ENCODE measurements at places on chromosomes 5 and 9.
A peak's percentile ranks its signal among the peaks of the same experiment; 100 is the strongest.

DNA sequence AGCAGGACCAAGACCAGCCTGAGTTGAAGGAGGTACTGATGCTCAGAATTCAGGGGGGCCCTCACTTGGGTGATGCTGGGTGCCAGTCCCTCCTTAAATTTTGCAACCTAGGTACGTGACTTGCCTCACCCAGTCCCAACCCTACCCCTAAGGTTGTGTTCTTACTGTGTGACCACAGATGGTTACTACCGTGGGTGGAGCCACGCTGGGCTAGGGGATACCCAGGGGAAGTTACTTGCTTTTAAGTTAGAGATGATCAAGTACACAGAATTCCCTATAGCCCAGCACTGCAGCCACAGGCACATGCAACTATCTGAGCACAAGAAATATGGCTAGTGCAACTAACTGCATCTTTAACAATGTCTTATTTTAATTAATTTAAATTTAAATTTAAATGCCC is 32.9 kb downstream of the NXNL2 start:
- no peak for DNase-seq

GRCh38 chr5:112355058-112355685 is 63.9 kb downstream of the EPB41L4A start:
- no peak for DNase-seq

- DNase-seq = no peak
Measured at GRCh38 chr5:44691802-44692201, 116.9 kb upstream of the MRPS30 start.

DNA sequence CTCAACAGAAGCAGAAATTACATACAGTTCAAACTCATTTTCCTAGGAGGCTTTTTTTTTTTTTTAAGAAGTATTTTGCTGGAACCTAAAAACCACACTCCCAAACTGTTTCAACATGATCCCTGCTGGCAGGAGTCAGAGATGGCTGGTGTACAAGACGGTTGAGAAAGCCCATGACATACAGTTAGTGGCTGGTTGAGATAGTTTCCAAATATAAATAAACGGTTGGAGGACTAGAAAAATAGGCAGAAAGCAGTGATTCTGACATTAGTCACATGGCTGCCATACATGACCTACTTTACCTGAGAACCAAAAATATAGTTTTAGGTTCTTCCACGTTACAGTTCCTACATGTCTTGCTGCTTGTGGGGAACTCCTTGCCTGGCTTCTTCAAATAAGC is 31.7 kb upstream of the BASP1 start:
- DNase-seq = peak; percentile 29

DNA sequence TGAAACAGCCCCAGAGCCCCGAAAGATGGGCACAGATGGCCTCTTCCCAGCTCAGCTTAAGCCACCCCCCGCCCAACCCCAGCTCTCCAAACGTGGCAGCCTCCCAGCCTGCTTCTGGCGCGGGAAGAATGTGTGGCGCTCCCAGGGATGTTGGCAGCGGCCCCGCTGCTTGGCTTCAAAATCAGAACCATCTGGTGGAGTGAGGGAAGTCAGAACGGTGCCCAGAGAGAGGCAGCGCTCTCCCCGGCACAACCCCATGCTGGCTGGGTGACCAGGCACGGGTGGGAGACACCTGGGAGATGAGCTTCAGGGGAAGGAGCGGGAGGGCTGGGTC is 72.7 kb upstream of the ORM1 start:
- peak; percentile 88 for DNase-seq

- DNase-seq = no peak
Measured at GRCh38 chr9:109463924-109464625, 34.0 kb downstream of the PTPN3 start.

DNA sequence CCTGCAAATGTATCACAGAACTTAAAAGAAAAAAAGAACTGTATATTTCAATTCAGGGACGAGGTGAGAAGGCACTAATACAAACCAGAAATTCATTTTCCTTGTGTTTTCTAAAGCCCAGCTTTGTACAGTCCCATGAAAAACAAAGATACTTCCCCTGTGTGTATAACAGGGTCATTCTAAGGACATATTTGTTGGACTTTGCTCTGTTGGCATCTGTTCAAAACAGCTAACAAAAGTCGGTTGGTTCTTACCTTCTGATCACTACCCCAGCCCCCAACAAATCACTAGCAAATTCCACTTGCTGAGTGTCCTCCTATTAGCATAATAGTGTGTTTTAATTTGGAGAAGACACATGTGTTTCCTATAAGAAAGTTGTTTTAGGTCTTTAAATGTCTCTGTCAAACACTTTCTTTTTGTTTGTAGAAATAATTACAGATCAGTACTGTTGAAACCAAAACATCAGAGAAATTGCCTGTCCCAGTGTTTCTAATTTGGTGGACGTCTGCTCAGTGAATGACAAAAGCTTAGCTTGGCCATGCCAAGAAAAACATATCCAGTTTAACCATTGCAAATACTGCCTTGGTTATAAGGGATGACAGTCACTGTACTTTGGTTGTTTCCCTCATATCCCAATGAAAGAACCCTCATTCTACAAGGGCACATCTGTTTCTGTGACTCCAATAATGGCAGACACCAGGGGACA is 480.5 kb downstream of the EBF1 start:
- DNase-seq = no peak

- no peak for DNase-seq
Measured at GRCh38 chr5:73698011-73698410, 72.0 kb downstream of the ARHGEF28 start.

DNA sequence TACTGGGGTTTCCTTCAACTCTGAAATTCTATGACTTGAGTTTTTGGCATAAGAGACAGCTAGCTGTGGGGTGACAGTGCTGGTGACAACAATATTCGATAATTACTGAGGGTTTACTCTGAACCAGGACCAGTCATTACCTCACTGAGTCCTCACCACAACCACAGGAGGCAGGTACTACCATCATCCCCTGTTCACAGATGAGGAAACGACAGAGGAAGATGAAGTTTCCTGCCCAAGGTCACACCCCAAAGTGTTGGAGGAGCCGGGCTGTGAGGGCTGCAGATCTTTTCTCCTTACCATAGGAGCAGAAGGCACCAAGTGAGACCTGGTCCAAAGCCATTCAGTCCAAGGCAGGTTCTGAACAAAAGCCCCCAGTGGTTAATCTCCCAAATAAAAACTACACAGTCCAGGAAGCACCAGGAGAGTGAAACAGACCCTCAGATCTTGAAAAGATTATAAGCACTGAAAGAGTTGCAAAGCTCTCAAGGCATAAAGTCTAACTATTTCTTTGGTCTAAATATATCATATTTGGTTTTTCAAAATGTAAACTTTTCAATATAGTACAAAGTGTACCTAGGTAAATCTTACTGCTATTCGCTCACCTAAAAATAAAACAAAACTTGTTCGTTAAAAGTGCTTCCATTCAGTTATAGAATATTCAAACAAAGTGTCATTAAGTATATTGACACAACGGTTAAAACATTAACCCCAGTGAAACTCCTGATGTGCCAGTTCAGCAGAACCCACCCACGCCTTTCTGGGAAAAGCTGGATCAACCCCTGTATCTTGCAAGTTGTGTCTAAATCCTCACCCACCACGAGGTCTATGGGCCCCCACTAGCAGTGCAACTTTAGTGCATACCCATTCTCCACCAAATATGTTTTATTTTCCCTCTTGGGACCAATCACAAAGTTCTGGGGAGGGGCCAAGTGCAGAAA is 82.6 kb upstream of the EQTN start:
- DNase-seq = no peak

DNA sequence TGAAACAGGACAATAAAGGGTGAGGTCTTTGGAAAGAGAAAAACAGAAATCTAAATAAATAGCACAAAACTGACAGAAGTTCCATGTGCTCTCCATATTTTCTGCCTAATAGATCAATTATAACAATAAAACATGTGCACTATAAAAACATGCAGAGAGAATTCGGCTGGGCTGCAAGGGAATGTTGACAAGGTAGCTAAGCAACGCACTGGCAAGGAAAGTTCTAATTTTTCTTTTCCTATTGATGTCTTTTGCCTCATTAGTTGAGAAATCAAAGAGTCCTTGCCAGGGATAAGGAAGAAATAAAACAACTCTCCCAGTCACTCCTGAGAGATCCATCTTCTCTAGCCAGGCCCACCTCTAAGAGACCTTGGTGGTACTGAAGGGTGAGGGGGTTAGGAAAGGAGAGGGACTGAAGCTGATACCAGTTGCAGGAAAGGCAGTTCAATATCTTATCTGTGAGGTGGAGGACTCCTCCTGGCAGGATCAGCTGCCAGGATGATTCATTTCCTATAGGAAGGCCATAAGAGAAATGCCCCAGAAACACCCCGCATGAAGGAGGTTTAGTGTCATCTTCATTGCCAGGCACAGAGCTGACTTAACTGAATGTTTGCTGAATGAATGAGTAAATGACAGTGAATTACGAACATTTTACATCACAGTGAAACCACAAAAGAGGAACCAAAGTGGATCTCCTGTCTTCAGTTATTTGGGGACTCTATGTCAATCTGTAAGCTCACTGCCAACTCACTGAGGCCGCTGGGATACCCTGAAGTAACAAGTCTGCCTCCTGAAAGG is 63.7 kb upstream of the IFNK start:
- no peak for DNase-seq

DNA sequence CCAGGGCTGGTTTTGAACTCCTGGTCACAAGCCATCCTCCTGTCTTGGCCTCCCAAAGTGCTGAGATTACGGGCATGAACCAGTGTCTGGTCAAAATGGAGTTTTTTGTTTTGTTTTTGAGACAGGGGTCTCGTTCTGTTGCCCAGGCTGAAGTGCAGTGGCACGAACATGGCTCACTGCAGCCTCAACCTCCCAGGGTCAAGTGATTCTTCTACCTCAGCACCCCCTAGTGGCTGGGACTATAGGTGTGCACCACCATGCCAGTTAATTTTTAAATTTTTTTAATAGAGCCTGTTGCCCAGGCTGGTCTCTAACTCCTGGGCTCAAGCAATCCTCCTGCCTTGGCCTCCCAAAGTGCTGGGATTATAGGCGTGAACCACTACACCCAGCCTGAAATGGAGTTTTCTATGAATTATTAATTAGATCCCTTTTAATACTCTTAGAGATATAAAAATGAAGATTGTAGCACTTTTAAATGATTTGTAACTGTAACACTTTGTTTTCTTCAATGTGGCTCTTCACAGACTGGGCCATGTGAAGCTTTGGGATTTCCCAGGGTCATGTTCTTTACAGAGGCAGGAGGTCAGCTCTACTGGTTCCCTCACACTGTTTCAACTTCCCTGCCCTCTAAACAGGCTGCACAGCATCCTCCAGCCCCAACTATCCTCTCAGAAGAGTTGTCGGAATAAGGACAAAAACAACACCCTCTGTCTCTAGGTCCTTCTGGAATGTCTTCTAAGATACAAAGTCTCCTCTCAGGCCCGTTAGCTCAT is 32.7 kb upstream of the SPARC start:
- DNase-seq = peak; percentile 37

DNA sequence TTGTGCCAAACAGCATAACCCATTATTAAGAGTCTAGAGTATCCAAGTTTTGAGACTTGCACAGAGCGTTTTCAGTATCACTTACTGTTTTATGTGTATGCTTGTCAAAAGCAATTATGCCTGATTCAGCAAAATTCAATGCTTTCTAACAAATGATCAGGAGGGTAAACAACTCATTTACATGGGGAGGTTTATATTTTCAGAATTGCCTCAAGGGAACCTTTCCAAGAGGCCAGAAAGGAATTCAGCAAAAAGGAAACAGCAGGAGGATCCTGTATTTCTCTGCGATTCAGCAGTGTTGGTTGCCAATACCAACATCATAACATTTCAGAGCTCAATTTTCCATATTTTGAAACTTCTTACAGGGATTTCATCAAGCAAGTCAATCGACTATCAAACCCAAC is 69.3 kb upstream of the DAB2 start:
- no peak for DNase-seq

DNA sequence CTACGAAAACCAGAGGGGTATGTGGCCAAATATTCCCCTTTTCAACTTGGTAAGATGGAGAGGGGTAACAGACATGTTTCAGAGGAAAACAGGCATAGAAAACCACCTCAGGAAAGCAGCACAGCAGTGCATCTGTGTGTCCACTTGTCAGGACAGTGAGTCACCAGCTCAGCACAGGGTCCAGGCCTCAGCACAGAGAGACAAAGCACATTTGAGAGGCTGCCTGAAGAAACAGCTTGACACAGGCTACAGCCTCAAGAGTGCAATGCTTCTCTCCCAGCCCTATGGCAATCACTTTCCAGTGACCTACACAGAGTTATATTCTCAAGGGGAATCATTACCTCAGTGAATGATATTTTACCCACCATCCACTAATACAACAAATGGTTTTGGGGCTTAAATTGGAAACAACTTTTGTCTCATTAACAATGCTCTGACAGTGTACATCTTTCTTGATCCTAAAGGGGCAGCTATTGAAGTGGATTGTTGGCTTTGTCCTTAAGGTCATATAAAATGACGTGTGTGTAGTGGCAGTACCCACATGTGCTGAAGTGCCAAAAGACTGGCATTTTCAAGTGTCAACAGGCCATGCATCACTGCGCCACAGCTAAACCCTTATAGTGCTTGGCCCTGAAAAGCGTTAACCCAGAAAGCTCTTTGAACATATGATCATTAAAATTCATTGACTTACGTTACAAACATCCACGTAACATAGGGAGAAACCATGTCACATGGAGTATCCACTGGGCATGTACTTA is 46.4 kb downstream of the ERMP1 start:
- DNase-seq = no peak

GRCh38 chr5:58752104-58752503 is 169.2 kb downstream of the RAB3C start:
- DNase-seq = no peak

DNA sequence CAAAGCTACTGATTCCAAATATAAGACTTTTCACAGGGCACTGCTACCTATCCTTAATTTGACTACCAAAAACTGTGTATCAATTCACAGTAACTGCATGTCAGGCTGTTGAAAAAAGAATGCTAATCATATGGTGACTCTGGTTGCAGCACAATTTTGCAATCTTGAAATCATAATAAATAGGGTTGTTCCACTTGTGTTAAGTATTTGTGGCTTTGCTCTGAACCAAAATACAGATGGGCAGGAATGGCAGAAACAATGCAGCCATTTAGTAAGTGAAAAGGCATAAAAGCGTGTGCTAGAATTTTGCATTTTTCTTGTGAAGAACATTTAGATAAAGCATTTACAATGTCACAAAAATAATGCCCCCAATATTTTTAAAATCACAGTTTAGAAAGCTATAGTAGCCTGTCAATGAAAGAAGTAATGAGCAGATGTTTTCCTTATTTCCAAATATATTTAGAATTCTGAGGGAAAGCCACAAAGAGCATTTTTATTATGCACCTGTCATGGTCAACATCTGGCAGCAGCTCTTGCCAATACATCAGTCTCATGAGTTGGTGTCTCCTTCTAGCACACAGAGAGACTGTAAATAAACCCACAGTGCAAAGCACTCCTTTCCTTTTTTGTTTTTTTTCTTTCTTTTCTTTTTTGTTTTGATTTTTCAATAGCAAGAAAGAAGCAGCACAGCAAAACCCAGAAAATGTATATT is 54.8 kb upstream of the PAM start:
- DNase-seq = no peak
